ENCODE measurements at places on chromosomes 1 and 21.
A peak's percentile ranks its signal among the peaks of the same experiment; 100 is the strongest.

GRCh38 chr1:59046730-59047157, 250.2 kb upstream of the FGGY start:
- DNase-seq: no peak

DNA sequence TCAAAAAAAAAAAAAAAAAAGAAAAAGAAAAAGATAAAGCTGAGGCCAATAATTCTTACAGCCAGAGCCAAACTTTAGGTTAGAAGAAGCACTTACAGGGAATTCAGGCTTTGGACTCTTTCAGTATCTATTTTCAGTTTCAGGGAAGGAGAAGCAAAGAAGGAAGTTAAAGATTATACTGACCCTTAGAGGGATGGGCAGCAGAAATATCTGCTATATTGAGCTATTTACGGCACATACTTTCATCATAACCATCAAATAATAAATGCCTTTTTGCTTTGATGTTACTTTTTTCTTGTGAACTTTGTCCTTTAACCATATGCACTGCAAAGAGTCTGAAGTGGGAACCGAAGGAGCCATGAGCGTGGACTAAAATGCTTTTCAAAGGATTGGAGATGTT, 42.0 kb downstream of the TM2D1 start:
- no peak for DNase-seq

- DNase-seq: no peak
Observed at GRCh38 chr21:26769613-26770188, 75.5 kb downstream of the ADAMTS1 start.

GRCh38 chr1:223628233-223629125, 37.0 kb downstream of the CAPN8 start:
- DNase-seq: peak; percentile 4

DNA sequence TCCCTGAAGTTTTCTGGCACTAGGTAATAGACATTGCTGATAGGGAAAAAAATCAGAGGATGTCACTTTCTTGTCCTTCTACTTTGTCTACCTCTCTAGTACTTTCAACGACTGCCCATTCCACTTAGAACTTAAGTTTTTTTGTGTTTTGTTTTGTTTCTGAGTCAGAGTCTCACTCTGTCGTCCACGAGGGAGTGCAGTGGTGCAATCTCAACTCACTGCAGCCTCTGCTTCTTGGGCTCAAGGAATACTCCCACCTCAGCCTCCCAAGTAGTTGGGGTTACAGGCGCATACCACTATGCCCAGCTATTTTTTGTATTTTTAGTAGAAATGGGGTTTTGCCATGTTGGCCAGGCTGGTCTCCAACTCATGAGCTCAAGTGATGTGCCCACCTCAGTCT, 79.2 kb downstream of the SGIP1 start:
- no peak for DNase-seq

DNA sequence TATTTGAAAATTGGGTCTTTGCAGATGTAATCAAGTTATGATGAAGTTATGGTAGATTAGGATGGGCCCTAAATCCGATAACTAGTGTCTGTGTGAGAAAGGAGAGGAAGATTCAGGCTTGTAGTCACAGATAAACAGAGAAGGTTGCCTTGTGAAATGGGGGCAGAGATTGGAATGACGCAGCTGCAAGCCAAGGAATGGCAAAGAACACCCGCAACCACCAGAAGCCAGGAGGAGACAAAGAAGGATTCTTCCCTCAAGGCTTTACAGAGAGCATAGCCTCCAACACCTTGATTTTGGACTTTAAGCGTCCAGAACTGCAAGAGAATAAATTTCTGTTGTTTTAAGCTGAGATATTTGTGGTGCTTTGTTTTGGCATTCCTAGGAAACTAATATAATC, 35.4 kb upstream of the COL24A1 start:
- no peak for DNase-seq

GRCh38 chr1:14365301-14365988, 233.0 kb upstream of the KAZN start:
- no peak for DNase-seq

- DNase-seq: no peak
Observed at GRCh38 chr1:151346082-151346768, 827 bp downstream of the RFX5 start.

GRCh38 chr1:179038528-179039281, 13.0 kb downstream of the FAM20B start:
- no peak for DNase-seq

GRCh38 chr1:214493126-214493796, 58.1 kb downstream of the PTPN14 start:
- no peak for DNase-seq

DNA sequence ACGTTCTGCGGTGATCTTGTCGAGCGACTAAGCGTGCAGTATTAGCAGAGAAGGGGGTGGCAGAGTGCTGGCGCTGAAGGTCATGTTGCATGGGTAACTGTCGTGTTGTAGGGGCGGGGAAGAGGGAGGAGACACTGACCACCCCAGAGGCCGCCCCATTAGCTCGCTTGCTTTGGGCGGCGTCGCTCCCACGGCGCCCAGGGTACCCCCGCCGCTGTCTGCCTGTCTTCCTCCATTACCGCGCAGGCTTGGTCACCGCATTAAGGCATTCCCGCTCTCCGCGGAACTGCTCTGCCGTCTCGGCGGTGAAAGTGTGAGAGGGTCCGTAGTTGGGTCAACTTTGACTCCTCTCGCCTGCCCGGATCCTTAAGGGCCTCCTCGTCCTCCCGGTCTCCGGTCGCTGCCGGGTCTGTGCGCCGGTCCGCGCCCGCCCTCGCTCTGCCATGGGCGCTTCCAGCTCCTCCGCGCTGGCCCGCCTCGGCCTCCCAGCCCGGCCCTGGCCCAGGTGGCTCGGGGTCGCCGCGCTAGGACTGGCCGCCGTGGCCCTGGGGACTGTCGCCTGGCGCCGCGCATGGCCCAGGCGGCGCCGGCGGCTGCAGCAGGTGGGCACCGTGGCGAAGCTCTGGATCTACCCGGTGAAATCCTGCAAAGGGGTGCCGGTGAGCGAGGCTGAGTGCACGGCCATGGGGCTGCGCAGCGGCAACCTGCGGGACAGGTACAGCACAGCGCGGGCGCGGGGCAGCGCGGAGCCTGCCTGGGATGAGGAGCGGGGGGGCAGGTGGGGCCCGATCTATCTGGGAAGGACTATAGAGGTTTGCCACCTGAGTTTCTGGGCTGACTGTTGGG, at the start of gene MTARC2:
Gene MTARC2 (plus strand): TSS at position 234 of the 846 bp plus-strand sequence. CDS start 210 bp downstream, at position 444.
- no peak for DNase-seq

DNA sequence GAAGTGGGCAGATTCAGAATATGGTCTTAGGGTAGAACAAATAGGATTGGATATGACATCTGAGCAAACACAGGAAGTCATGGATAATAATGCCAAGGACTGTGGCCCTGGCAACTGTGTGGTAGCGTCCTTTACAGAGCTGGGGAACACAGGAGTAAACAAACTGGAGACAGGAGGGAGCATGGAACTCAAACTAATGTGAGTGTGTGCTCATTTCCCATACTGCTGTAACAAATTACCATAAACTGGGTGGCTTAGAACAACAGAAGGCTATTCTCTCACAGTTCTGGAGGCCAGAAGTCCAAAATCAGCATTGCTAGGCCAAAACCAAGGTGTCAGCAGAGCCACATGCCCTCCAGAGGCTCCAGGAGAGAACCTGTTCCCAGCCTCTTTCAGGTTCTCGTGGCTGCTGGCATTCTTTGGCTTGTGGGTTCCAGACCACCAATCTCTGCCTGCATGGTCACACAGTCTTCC, 106.4 kb downstream of the TGFBR3 start:
- DNase-seq: no peak

DNA sequence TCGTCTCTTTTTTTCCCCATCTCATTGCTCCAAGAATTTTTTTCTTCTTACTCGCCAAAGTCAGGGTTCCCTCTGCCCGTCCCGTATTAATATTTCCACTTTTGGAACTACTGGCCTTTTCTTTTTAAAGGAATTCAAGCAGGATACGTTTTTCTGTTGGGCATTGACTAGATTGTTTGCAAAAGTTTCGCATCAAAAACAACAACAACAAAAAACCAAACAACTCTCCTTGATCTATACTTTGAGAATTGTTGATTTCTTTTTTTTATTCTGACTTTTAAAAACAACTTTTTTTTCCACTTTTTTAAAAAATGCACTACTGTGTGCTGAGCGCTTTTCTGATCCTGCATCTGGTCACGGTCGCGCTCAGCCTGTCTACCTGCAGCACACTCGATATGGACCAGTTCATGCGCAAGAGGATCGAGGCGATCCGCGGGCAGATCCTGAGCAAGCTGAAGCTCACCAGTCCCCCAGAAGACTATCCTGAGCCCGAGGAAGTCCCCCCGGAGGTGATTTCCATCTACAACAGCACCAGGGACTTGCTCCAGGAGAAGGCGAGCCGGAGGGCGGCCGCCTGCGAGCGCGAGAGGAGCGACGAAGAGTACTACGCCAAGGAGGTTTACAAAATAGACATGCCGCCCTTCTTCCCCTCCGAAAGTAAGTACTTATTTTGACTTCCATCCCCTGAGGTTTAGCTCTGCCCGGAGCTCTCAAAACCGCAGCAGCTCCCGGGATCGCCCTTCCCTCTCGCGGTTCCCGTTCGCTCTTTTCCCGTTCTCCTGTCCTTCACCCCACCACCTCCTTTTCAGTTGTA, 1.5 kb downstream of the TGFB2 start:
- DNase-seq: no peak

- no peak for DNase-seq
Observed at GRCh38 chr1:153741986-153742385, 14.1 kb downstream of the INTS3 start.

GRCh38 chr1:221104596-221104995, 225.4 kb downstream of the HLX start:
- no peak for DNase-seq

DNA sequence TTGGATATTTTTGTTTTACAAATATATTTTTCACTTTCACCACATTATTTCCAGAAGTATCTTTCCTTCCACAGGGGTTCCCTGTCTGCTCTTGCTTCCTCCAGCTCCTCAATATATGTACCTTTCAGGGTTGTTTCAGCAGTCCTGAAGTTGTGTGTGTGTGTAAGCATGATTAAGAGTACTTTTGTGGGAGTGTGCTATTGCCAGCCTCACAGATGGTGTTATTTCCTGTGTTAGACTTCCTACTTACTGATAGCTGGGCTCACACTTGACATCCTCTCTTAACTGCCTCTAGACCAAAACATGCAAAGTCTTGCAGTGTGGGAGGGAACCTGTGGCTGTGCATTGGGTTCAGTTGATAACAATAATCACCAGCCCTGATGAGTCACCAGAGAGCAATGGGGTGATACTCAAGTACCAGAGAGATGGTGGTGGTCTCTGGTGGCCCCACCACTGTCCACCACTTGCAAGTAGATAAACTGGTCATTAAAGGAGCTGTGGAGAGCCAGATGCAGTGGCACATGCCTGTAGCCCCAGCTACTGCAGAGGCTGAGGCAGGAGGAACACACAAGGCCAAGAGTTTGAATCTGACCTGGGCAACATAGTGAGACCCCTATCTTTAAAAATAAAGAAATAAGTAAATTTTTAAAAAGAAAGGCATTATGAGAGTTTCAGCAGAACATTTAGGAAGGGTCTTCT, 126.7 kb downstream of the NR5A2 start:
- DNase-seq: no peak

GRCh38 chr1:109253803-109254620, 4.7 kb downstream of the CELSR2 start:
- no peak for DNase-seq

DNA sequence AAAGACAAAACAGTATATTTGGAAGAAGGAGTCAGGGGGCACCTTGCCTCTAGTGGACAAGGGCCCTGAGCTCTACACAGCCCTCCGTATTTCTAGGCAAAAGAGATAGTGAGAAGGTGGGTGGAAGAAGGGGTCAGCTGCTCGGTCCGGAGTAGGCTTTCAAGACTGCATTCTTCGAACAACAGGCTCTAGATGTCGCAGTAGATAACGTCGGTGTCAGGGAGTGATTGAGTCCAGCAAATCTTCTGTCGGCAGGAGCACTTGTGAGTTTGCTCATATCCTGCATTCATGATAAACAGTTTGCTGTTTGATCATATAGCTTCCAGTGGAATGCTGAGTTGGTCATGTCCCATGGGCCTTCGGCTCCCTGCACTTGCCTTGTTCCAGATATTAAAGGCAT, 36.8 kb downstream of the DIPK1A start:
- no peak for DNase-seq

GRCh38 chr1:59596432-59596831, 218.3 kb upstream of the HOOK1 start:
- no peak for DNase-seq

DNA sequence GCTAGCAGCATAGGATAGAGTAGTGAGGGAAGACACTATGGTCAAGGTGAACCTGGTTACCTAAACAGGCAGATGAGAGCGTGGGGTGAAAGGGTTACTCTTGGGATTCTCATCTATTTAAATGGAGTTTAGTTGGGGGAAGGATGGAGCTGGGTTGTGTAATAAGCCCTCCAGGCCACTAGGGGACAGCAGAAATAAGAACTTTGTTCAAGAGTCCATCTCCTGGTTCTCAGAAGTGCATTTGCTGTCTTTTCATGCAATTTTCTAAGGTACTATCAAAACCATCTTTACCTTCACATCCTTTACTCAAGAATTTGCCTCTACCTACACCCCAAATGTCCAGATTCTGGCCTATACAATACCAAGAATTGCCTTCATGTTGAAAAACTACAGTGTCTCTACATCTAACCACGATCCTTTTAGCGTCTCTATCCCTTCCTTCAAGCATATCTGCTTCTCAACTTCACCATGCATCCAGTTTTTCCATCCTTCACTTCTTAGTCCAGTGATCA, 28.0 kb downstream of the SLAMF1 start:
- no peak for DNase-seq

GRCh38 chr1:6102532-6102845, 56.8 kb downstream of the KCNAB2 start:
- no peak for DNase-seq

GRCh38 chr1:205843036-205843859, 6.7 kb downstream of the PM20D1 start:
- DNase-seq: no peak

- no peak for DNase-seq
Observed at GRCh38 chr1:94160811-94161210, 39.9 kb upstream of the ABCA4 start.

DNA sequence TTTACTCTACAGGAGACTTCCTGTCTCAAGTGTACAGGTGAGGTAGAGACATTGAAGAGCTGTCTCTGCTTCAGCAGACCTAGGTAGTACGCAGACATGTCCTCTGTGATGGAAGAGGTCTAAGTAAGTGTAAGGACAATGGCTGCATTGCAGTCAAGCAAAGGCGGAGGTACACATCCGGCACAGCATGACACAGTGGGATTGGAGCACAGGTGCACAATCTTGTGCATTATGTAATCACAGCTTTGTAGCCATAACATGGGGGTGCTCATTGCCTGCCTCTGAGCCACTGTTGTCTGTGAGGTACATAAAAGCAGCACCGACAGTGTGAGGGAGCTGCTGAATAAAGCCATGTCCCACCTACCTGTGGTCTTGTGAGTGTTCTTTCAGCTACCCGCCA, 66.4 kb upstream of the CCDC190 start:
- no peak for DNase-seq

- no peak for DNase-seq
Observed at GRCh38 chr1:72366466-72366865, 84.1 kb upstream of the NEGR1 start.

- DNase-seq: no peak
Observed at GRCh38 chr1:61081144-61081685, 1.1 kb upstream of the NFIA start.

Data from effector CD8-positive, alpha-beta T cell (primary cell).